Esophagus squamous epithelium (tissue), 5 donors: ENCODE measurements at places on chromosomes 5 and 9.

GRCh38 chr9:133534346-133535291 lies at the start of gene ADAMTSL2:
Gene ADAMTSL2, plus strand, starts transcription at chr9:133534704. Its CDS starts 2,009 bp downstream, at chr9:133536713.
- no peaks in the 10 kb centered on the region for H3K36me3 ChIP-seq
- H3K27me3 ChIP-seq, result no peaks in the 10 kb centered on the region
- H3K4me1 ChIP-seq, result peaks cover 26% of the 10 kb centered on the region
- DNase-seq, result no peak
- H3K27ac ChIP-seq, result peak within 1 kb of the TSS; percentile 42
- H3K4me3 ChIP-seq, result peak within 1 kb of the TSS; percentile 59

DNA sequence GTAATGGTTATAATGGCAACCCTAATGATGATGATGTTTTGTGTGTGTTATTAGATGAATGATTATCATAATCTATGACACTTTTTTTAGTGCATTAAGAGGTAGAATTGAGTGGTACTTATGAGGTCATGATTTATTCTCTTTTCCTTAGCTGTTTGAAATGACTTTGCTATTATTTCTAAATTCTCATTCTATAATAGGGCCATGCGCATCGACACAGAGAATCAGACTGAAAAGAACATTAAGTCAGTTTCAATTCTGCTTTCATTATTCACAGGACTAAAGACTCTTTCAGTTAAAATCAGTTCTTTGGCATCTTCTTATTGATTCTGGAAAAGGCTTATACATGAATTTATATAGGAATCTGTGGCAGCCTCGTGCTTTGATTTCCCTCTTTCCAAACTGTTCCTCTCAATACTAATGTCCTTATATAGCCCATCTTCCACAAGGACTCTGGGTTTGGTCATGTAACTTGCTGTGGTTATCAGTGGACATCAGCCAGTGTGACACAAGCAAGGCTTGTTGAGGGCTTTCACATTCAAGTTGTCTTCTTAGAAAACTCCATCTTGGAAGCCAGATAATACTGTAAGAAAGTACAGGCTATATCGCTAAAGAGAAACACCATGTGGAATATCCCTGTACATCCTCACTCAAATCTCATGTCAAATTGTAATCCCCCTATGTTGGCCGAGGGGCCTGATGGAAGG lies 140.3 kb upstream of the CHD1 start:
- no peak overlapping the region for H3K27ac ChIP-seq
- DNase-seq, result no peak
- no peak overlapping the region for H3K4me3 ChIP-seq

DNA sequence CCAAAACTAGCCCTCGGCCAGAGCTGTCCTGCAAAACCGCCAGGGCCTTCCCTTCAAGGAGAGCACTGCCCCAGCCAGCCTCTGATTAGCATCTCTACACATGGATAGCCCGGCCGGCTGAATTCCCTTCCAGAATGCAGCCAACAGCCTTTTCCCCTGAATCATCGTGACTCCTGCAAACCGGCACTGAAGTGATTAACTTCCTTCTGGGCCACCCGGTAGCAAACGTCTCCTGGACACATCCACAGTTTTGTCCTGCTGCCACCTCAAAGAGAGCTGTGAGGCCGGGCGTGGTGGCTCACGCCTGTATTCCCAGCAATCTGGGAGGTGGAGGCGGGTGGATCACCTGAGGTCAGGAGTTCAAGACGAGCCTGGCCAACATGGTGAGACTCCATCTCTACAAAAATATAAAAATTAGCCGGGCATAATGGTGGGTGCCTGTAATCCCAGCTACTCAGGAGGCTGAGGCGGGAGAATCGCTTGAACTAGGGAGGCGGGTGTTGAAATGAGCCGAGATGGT lies 21.1 kb upstream of the EEIG1 start:
- H3K27me3 ChIP-seq, result no peaks in the 10 kb centered on the region
- no peaks in the 10 kb centered on the region for H3K36me3 ChIP-seq
- no peak overlapping the region for H3K4me3 ChIP-seq
- DNase-seq, result no peak

DNA sequence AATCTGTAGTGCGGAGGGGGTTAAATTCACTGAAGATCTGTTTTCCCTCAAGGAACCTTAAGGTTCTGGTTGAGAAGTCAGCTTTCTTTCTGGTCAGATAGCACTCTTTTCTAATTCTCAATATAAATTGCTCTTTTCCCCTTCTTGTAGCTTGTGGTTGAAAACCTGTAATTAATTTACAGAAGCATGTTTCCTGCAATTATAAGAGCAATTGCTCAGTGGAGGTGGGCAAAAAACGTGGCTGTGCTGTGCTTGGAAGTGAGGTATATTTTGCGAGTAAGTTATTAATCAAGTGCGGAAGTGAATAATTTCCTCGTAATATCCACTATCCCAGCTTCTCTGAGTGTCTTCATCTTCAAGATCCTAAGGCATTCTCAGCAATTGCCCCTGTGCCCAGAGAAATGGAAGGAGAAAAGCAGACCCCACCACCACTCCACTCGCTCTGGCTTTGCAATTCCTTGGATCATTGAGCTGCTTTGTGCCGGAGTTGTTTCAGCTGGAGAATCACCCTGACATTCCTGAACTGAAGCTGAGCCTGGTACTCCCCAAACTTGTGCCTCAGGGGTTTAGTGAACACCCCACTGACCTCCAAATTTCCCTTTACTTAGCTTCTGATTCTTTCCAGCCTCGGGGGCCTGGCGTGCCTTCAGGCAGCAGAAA lies 140.6 kb downstream of the LRRC70 start:
- H3K27me3 ChIP-seq, result no peaks in the 10 kb centered on the region
- H3K36me3 ChIP-seq, result no peaks in the 10 kb centered on the region
- no peak for DNase-seq
- no peaks in the 10 kb centered on the region for H3K4me1 ChIP-seq
- no peak overlapping the region for H3K4me3 ChIP-seq

GRCh38 chr5:174903172-174903732 lies 178.9 kb downstream of the MSX2 start:
- H3K27ac ChIP-seq, result no peak overlapping the region
- H3K27me3 ChIP-seq, result peaks cover 17% of the 10 kb centered on the region
- peaks cover 9% of the 10 kb centered on the region for H3K4me1 ChIP-seq
- H3K4me3 ChIP-seq, result no peak overlapping the region
- DNase-seq, result no peak

DNA sequence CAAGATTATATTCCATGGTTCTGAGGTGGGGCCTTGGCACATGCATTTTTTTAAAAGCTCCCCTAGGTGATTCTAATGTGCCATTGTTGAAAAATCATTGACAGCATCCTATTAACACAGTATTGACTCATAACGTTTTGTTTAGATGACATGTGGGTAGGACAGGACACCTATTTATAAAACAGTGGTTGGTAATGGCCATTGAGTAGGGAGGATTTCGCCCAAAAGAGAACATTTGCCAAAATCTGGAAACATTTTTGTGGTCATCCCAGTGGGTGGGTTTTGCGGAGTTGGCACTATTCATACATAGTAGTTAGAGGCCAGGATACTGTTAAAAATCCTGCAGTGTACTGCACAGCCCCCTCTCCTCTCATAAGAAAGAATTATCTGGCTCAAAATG lies 6.4 kb upstream of the CHD1 start:
- peaks cover 61% of the 10 kb centered on the region for H3K4me1 ChIP-seq
- no peak for DNase-seq
- H3K4me3 ChIP-seq, result no peak overlapping the region
- H3K27ac ChIP-seq, result no peak overlapping the region
- H3K36me3 ChIP-seq, result no peaks in the 10 kb centered on the region
- no peaks in the 10 kb centered on the region for H3K27me3 ChIP-seq

GRCh38 chr9:111036429-111036789 lies 1.9 kb downstream of the LPAR1 start:
- peak overlapping the region; percentile 68 for H3K4me3 ChIP-seq
- H3K4me1 ChIP-seq, result peaks cover 11% of the 10 kb centered on the region
- no peaks in the 10 kb centered on the region for H3K36me3 ChIP-seq
- H3K27me3 ChIP-seq, result peaks cover 29% of the 10 kb centered on the region
- H3K27ac ChIP-seq, result peak overlapping the region; percentile 95
